ENCODE measurements at places on chromosomes 5 and 9.
A peak's percentile ranks its signal among the peaks of the same experiment; 100 is the strongest.

DNA sequence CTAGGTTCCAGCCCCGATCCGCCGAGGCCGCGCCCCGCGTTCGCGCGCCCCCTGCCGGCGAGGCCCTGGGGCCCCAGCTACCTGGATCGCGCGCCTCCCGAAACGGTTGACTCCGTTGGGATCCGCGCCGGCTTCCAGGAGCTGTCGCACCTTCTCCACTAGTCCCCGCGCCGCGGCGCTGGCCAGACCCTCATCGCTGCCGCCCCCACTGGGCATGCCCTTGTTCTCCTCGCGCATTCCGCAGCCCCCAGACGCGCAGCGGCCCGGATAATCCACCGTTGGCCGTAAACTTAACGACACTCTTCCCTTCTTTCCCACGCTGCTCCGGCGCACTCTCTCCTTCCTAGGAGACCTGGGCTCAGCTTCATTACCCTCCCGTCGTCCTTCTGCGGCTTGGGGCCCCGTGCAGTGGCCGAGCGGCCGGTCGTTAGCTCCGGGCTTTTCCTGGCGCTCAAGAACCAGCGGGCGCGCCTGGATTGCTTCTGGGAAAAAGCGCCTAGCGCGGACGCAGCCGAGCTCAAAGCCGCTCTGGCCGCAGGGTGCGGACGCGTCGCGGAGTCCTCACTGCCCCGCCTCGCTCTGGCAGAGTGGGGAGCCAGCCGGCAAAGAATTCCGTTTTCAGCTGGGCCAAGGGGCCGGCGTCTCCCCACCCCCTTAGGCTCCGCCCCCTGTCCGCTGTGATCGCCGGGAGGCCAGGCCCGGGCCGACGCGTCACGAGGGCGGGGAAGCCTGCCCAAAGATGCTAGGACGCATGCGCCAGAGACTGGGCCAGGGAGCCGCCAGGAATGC lies at the start of gene CDKN2B:
Gene CDKN2B (minus strand): TSS at position 589 of the 789 bp plus-strand sequence. CDS start 352 bp downstream, at position 237.
- peak; percentile 96 for DNase-seq

DNA sequence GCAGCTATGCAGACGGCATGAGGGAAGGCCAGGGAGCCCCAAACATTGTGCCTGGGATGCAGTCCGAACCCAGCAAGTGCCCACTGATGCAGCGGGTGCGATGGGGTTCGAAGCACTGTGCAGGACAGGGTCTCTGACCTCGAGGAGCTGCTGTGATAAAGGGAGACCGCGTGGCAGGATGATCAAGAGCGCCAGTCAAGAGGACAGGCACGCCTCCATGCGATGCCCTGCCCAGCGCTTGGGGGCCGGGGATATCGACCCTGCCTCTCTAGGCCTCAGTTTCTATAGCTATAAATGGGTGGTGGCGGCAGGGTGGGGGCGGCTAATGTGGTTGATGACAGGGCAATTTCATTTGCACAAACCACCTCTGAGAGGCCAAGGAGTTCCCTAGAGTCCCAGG lies 84.7 kb upstream of the BARHL1 start:
- DNase-seq = no peak

DNA sequence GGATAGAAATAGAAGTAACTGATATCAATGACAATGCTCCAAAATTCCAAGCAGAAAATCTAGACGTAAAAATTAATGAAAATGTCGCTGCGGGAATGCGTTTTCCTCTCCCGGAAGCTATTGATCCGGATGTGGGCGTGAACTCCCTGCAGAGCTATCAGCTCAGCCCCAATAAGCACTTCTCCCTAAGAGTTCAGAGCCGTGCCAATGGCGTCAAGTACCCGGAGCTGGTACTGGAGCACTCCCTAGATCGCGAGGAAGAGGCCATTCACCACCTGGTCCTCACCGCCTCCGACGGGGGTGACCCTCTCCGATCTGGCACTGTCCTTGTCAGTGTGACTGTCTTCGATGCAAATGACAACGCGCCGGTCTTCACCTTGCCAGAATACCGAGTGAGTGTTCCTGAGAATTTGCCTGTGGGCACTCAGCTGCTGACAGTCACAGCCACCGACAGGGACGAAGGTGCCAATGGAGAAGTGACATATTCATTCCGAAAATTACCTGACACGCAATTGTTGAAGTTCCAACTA lies 818 bp downstream of the PCDHGA10 start:
- no peak for DNase-seq

DNA sequence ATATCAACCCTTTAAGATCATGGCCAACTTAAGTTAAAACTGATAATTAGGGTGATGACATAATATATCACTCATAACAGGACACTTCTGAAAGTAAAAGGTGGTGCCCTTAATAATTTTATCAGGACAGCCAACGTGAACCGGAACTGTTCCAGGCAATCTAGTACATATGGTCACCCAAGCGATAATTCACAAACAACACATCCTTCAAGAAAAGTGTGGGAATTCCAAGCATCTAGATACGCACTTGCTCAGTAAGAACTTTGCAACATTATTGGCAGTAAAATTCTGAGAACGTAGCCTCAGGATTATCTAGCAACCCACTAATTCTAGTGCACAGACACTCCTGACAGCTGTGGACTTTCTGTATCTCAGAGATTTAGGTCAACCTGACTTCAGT lies 85.7 kb downstream of the ALDH7A1 start:
- DNase-seq = no peak

DNA sequence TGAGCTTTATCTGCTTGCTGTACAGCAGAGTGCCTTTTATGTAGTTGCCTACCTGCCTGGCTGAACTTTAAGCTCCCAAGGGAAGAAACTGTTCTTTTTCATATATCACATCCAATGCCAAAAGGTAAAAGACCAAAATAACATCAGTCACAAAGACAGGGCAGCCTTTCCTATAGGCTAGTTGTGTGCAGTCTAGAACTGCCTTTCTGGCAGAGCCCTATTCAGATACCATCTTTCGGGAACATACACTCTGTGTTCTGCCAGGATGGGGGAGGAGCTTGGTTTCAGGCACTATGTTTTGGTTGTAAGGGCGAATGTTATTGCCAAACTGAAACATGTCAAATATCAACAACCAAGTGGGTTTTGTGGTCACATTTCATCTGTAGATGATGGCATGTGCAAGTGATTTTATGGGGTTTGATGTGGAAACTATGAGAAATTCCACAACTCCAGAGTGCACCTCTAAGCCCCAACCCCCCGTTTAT lies 314.5 kb downstream of the ADGRV1 start:
- DNase-seq = no peak

DNA sequence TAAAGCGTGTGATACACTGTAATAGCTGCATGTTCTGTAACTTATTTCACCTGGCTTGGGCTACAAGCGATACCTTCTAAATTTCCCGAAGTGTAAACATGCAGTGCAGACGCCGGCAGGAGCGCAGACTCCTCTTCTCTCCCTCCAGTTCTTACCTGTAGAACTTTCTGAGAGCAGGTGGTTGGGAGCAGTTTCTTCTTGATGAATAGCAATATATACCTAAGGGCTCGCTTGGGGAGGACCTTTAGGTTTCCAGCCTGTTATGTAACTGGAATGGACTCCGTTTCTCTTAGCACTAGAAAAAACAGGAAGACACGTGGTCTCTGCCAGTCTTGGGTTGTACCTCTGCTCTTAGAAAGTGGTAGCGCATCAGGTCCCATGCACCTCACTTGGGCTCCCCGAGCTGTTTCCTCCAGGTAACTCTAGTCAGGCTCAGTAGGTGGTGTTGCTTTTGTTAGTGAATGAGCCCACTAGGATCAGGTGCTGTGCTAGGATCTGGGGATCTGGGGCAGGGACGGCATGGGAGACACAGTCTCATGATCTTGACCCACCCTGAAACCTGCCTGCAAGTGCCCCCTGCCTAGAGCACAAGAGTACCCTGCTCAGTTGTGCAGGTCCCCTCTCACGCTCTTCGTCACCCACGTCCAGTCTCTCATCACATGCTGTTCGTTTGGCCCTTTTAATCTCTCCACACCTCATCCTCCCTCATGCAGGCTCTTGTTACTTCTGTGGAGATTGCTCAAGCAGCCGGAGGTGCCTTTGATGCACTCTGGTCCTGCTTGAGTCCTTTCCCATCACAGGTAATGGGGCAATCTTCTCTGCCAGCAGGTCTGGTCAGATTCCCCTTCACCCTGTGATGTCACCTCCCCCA lies 2.8 kb downstream of the TENT4A start:
- no peak for DNase-seq

Measured in lower lobe of right lung (tissue), 2 donors.